ENCODE measurements at places on chromosomes 4 and X.

DNA sequence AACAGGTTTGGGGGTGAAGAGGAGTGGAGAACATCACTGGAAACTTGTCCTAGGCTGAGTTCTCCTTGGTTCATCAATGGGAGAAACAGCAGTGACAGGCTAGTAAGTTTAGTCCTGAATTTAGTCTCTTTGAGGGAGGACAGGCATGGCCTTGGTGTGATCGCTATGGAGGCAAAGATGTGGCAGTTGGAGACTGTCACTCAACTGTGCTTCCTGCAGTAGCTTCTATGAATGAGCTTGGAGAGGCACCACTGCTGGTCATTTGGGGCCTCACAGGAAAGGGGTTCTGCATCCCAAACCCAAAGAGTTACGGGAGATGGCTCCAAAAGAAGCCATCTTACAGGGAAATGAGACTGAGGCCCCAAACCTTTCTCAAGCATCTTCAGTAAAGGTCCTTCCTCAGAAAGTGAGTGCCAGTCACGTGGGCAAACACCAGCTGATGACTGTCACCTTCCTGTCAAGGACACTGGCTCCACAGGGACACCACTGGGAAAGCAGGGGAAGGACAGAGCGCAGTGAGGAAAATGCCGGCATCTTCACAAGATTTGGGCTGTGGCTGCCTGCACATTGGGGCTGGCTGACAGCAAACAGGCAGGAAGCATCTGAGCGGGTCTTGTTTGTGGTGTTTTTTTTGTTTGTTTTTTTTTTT lies 7.2 kb downstream of the MRFAP1 start:
- DNase-seq: no peak

GRCh38 chrX:131821945-131822622 lies 201.0 kb upstream of the STK26 start:
- no peak for DNase-seq

GRCh38 chrX:27751976-27752375 lies 55.8 kb upstream of the MAGEB10 start:
- DNase-seq: no peak

GRCh38 chrX:119784747-119785446 lies 6.5 kb downstream of the RPL39 start:
- peak; percentile 37 for DNase-seq

DNA sequence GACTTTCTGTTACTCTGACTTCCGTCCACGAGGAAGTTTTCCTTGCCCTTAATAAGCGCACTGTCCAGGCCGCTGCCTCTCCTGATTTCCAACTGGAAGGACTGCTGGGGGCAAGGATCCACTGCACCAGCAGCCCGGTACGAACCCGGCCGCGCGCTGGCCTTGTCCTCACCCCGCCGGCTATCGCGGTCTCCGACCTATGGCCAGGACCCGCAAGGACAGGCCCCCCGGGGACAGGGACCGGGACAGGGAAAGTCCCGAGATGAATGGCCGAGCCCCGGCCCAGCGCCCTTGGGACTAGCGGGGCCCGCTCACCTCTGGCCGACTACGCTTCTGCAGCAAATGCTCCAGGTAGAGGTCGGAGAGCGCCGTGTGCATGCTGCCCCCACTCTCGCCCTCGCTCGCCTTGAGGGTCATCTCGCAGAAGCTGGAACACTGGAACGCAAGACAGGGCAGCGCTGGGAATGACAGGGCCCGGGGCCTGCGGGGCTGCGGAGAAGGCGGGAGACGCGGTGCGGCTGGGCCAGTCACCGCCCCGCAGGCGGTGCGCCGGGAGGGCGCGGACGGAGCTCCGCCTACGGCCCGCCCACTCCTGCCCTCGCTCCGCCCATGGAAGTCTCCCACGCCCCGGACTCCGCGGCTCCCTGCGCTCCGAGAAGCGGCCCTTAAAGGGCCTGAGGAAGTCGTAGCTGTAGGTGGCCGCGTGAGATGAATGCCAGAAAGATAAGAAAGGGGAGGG lies at the start of gene MPP1:
Gene MPP1, minus strand, starts transcription at position 529 of the 739 bp plus-strand sequence. Its CDS starts 112 bp downstream, at position 417.
- peak; percentile 61 for DNase-seq

- no peak for DNase-seq
These were observed 21.9 kb downstream of the SLC9A7 start for GRCh38 chrX:46737041-46737440.

GRCh38 chr4:149911354-149911753 lies 95.7 kb upstream of the IQCM start:
- no peak for DNase-seq

GRCh38 chr4:10346023-10346422 lies 111.2 kb downstream of the ZNF518B start:
- no peak for DNase-seq

DNA sequence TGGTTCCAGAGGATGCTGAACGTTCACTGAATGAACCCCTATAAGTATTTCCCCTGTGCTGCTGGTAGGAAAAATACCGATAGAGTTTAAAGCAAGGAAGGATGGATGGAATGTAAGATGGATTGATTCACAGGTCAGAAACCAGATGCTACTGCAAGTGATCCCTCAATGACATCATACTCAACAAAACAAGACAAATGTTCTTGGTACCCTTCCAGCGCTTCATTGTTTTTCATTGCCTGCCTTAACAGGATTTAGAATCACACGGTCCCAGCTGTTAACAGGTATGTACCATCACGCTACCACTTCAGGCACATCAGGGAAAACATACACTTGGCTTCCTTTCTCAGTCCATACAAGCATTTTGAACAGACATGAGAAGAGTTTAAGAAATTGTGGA lies 118.1 kb upstream of the TLR3 start:
- DNase-seq: no peak

DNA sequence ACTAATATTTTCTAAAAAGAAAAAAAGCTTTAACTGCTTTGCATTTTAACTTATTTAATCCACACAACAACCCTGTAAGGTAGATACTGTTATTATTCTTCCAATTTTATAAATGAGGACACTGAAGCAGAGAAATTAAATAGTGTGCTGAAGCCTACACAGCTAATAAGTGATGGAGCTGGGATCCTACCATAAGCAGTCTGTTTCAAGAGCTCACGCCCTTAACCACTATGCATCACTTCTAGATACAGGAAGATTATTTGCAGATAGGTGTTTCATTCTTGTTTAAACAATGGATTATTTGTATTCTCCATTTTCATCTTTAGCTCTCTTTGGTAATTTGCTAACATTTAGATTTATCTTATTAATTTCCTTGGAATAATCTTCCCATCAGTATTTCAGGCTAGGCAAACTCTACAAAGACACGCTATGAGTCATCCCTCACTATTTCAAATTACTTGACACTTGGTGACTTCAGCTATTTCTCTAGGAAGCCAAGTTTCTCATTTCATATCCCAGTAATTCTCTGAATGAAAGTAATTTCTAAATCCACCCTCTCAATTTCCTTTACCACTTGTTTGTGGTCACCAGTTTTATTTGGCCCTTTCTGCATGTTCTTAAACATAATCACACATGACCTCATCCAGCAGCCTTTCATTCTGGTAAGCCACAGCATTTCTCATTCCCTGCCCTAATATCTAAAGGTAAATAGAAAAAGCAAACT lies 67.3 kb downstream of the ASB9 start:
- DNase-seq: no peak

DNA sequence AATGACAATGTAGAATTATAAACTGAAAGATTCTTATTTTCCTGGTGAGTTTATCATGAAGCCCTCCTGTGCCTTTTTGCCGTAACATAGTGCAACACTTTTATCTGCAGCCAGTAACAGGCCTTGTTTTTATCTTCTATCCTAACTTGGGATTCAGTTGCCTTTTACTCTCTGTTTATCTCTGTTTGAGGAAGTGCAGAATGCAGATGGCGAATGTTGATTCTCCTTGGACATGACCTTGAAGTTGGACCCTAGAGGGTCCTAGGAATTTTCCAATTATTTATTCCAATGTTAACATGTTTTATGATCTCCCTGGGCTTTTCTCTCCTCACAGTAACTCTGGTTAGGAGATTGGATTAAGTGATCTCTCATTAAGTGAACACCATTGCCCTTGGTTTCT lies 165.0 kb downstream of the FMR1NB start:
- DNase-seq: no peak

DNA sequence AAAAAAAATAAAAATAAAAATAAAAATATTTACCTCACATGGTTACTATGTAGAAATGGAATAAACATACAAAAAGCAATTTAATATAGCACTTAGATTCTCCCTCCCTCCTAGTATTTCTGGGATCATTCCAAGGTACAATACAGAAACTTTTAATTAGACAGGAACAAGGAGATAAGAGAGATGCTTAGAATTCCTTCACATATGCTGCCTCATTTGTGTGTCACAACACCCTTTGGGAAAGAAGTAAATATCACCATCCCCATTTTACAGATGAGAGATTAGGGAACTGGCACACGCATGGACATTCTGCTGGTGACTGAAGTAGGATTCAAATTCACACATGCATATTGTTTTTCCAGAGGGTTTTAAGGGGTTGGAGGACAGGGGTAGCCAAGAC lies 164.2 kb downstream of the APBB2 start:
- DNase-seq: no peak

GRCh38 chr4:48315728-48316630 lies 25.4 kb upstream of the SLAIN2 start:
- peak; percentile 5 for DNase-seq

GRCh38 chrX:32443841-32444240 lies 767.5 kb downstream of the DMD start:
- DNase-seq: no peak

- DNase-seq: no peak
These were observed 45.5 kb upstream of the PBDC1 start for GRCh38 chrX:76127341-76127740.

DNA sequence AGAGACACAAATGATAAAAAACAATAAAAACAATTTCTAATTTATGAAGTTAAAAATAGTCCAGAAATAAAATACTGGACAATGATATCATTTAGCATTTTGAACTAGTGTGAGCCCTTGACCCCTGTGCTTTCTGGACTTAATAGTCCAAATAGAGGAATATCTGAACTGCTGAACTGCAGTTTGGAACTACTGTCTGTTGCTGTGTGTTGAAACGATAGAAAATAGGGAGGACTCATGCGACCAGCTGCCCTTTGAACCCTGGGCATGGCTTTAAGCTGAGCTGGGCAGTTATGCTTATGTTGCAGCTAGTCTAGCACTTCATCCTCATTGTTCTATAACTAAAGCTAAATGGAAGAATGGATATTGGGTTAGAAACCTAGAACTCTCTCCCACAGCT lies 99.5 kb downstream of the FMR1NB start:
- DNase-seq: no peak

GRCh38 chrX:134007716-134008115 lies 22.3 kb upstream of the GPC3 start:
- no peak for DNase-seq

- DNase-seq: no peak
These were observed 37.1 kb downstream of the ATOH1 start for GRCh38 chr4:93865650-93866049.

DNA sequence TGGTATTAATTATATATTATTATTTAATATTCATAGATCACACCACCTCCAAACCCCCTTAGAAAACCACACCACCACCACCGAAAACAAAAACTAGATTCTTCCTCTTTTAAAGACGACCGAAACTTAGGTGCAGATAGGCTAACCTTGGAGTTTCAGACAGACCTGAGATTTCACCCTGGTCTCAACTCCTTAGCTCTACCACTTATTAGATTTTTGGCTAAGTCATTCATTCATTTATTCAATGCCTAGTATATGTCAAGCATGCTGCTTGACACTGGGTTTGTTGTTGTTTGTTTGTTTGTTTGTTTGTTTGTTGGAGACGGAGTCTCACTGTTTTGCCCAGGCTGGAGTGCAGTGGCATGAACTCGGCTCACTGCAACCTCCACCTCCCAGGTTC lies 9.5 kb upstream of the BMP2K start:
- no peak for DNase-seq

DNA sequence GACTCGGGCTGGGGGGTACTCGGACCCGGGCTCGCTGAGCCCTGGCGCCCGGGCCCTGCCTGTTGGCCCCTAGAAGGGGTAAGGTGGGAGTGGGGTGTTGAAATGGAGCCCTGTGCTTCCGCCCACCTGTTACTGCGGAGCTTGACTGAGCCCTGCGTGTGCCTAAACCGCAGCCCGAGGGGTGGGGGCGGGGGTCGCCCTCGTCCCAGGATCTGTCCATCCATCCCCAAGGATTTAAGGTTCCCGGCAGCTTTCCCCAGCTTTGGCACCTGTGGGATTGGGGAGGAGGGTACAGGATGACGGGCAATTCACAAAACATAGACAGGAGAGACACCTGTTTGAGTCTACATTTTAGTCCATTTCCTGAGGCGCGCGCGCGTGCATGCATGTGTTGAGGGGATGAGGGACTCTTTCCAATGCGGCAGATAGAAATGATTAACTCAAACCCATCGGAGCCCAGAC lies 779 bp downstream of the GABRQ start:
- DNase-seq: no peak

- DNase-seq: no peak
These were observed 40.7 kb downstream of the LARP7 start for GRCh38 chr4:112677519-112678091.

GRCh38 chrX:81280148-81280547 lies 78.2 kb downstream of the SH3BGRL start:
- DNase-seq: no peak

Measured in activated CD4-positive, alpha-beta T cell treated with anti-CD3 and anti-CD28 coated beads, Interleukin-2, amount 50 U/mL, for 4 hours (primary cell).